SJCRH30 (cell line): ENCODE measurements at places on chromosomes 13 and 19. TPM values are rescaled to one million over a fixed set of nuclear protein-coding genes. Genes with fewer than 3 reads are reported as not detected.

The NDUFA7 gene
- total RNA-seq = 25.6 and 40.7 TPM in 2 replicates

The LPAR6 gene
- total RNA-seq = 0.76 and 1.5 TPM in 2 replicates

The NLRP9 gene
- total RNA-seq = 0.02 TPM in 1 of 2 replicates, not detected in the other

The ZNF441 gene
- total RNA-seq = 6.0 and 6.2 TPM in 2 replicates

The KLK11 gene
- total RNA-seq = not detected in 2 replicates

DNA sequence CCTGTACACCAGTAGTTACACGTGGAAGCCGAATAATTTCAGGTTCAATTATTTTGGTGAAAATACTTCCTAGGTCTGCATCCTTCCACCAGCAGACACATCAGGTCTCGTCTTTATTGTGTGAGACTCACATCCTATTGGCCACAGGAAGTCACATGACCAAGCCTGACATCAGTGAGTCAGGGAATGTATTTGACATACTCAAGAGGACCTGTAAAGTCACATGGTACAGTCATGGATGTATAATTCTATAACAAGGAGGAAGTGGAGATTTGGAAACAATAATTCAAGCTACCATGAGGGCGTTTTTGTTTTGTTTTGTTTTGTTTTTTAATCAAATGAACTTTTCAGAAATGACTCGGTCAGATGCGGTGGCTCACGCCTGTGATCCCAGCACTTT, 9.3 kb upstream of the HIF3A start:
- DNase-seq = no peak

DNA sequence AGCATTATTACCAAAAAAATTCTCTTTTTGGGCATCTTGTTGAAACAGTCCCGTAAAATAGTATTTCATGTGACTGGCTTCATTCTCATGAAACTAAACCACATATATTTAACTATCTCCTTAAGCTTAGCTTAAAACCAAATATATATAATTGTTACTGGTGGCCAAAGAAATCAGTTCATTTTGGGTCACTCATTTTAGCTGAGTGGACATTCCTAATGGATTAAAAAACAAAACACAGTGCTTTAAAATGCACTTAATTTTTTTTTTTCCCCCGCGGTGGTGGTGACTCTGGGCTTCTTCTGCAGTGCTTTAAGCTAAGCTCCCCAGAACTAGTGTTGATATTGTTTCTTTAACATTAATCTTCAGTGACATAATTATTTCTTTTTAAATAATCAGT, 540.1 kb downstream of the GPC6 start:
- DNase-seq = no peak

DNA sequence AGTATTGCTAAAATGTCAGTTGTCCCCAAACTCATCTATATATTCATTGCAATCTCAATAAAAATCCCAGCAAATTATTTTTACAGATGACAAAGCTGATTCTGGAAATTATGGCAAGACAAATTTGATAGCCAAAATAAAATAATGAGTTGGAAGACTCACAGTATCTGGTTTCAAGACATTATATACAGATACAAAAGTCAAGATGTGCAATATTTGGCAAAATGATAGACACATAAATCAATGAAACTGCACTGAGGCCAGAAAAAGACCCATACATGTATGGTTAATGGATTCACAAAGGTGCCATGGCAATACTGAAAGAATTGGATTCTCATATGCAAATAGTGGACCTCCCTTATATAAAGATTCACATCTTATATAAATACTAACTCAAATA, 24.2 kb downstream of the ZNF45 start:
- DNase-seq = no peak

DNA sequence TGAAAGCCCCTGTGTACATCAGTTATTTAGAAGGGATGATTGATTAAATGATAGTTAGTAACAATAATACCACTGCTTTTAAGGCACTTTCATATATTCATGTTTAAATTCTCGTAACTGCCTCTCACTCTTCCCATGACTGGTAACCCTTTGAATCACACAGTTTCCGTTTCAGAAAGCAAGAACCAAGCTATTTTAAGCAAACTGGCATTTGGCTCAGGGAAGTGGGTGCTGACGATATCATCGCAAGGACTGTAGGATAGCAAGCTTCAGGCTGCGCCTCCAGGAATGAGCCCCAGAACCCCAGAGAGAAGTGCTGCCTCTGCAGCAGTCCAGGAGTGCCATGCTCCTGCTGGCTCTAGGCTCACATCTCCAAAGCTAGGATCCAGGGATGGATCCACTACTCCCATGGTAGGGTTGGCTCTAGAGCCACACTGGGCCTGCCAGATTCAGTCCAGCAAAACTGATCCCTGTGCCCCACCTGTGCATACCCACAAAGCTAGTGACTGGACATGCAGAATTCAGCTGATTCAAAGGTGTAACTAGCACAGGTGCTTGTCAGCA, 313.5 kb downstream of the SLC7A1 start:
- DNase-seq = no peak
